Omental fat pad (tissue), 4 donors: ENCODE measurements at places on chromosomes 12 and 14.

DNA sequence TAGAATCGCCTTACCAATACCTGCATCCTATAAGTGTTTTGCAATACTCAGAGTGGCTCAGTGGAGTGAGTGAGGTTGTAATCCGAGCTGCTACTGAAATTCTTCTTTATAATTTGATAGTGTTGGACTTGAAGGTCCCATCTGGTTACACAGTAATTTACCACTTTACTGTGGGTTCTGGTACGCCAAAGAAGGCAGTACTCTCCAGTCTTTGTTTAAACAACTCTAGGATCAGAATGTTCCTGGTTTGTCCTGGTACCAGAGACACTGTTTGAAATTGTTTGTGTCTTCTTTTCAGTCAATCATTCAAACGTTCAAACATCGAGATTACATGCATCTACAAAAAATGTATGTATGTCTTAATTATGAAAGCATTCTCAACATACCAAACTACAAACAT lies 51.3 kb upstream of the AMN1 start:
- no peak for DNase-seq

- peak; percentile 51 for DNase-seq
Observed at GRCh38 chr14:70600382-70601157, at the start of gene MED6. Gene MED6, minus strand, starts transcription at chr14:70600655. Its CDS starts 18 bp downstream, at chr14:70600637.

GRCh38 chr12:28527631-28528249 lies 337.5 kb downstream of the CCDC91 start:
- DNase-seq, result no peak

DNA sequence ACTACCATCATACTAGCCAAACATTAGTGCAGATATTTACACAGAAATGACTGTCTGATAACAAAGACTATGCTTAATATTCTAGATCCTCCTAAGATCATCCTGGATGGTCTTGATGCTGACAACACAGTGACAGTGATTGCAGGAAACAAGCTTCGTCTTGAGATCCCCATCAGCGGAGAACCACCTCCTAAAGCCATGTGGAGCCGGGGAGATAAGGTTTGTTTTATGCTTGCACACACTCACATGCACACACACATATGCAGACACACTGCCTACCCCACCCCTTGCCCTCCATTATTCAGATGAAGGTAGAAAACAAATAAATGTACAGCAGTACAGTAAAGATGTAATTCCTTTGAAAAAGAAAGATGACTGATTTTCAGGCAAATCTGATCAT lies 44.4 kb upstream of the CHPT1 start:
- DNase-seq, result no peak

- no peak for DNase-seq
Observed at GRCh38 chr12:27194644-27195043, 49.4 kb upstream of the STK38L start.
